ENCODE measurements at places on chromosomes 13 and 19.

DNA sequence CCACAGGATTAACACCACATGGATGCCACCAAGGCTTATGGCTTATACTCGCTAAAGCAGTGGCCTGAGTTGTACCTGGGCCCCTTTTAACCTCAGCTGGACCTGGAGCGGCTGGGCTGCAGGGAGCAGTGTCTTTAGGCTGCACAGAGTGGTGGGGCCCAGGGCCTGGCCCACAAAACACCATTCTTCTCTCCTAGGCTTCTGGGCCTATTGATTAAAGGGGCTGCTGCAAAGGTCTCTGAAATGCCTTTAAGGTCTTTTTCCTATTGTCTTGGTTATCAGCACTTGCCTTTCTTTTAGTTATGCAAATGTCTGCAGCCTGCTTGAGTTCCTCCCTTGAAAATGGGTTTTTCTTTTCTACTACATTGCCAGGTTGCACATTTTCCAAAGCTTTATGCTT is 973.9 kb upstream of the PRR20A start:
- DNase-seq = no peak

- DNase-seq = no peak
These were observed 412.0 kb downstream of the SLITRK1 start for GRCh38 chr13:83470133-83470797.

- no peak for DNase-seq
These were observed 620.6 kb downstream of the GPC6 start for GRCh38 chr13:93847162-93847561.

GRCh38 chr13:30810261-30810701 is 74.9 kb downstream of the ALOX5AP start:
- no peak for DNase-seq

DNA sequence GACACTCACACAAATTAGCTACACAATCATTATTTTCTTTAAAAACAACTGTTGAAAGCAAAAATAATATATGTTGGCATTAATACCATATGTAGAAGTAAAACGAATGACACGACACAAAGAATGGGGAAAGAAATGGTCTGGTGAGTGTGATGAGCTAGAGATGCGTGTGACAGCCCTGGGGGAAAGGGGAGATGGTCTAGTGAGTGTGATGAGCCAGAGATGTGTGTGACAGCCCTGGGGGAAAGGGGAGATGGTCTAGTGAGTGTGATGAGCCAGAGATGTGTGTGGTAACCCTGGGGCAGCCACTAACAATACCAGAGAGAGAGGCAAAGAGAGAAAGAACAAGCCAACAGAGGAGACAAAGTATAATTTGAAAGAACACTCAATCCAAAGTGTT is 22.3 kb upstream of the LAMP1 start:
- DNase-seq = no peak

GRCh38 chr19:1173159-1173844 is 766 bp downstream of the SBNO2 start:
- DNase-seq = no peak

- no peak for DNase-seq
These were observed 1.6 kb downstream of the PRR36 start for GRCh38 chr19:7872306-7873204.

DNA sequence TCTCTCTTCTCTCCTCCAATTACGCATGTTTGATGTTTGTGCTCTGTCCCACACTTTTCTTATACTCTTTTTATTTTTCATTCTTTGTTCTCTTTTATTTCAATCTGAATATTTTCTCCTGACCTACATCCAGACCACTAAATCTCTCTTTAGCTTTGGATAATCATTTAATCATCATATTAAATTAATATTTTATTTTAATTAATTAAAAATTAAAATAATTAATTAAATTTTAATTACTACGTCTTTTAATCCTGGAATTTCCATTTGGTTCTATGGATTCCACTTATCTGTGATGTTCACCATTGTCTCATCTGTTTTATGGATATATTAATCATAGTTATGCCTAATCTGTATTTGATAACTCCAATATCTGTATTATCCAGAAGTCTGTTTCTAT is 62.4 kb downstream of the SPACA7 start:
- no peak for DNase-seq

DNA sequence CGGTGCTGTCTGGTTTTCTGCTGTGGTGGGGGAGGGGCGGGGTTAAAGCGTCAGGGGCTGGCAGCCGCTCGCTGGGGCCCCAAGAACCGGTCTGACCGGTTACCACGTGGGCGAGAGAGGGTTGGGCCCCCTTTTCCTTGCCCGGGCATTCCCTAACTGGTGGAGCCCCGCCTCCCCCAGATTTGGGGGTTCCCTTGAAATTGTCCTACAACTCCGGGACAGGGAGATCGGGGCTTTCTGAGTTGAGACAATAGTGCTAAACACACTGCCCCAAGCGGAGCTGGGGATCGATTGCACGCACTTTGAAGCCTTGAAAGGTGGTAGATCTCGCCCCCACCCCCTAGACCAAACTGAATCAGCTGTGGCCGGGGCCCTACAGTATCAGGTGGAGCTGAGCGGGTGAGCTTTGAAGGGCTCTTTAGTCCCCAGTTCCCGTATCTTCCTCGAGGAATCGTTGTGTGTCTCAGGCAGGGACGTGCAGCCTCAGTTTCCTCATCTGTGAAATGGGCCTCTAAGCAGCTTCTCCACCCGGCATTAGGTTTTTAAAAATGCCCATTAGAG is 4.8 kb downstream of the IER2 start:
- DNase-seq = no peak
